ENCODE measurements at places on chromosomes 3 and 15.

DNA sequence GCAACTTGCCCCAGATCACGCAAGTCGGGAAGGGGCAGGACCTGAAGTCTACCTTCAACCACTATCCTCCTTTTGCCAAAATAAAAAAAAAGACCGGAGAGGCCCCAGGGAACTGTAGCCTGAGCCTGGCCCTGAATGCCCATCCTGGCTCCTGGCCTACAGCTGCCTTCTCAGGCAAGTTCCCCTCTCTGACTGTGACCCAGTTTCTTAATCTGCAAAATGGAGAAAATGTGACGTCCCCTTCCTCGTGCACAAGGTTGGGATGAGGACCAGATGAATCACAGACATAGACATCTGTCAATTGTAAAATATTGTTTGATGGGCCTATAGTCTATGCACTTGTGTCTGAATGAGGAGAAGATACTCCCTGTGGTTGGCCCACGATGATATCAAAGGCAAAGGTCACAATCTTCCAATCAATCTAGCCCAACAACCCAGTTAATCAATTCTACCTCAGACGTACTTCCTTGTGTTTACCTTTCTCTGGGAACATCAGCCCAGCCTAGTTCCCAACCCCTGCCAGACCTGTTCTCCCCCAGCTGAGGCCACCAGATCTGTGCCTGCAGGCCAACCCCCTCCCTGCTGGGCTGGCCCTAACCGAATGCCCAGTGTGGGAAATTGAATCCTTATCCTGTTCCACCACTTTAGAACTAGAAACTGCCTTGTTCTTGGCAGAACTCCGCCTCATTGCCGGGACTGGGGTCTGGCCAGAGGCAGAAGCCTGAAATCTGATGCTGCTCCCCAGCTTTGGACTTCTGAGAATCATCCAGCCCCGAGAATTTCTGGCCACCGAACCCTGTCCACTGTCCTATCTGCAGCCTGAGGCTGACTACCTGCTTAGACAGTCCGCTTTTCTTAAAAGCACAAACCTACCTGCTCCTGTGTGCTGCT lies 101.8 kb upstream of the LIPC start:
- no peak for DNase-seq

DNA sequence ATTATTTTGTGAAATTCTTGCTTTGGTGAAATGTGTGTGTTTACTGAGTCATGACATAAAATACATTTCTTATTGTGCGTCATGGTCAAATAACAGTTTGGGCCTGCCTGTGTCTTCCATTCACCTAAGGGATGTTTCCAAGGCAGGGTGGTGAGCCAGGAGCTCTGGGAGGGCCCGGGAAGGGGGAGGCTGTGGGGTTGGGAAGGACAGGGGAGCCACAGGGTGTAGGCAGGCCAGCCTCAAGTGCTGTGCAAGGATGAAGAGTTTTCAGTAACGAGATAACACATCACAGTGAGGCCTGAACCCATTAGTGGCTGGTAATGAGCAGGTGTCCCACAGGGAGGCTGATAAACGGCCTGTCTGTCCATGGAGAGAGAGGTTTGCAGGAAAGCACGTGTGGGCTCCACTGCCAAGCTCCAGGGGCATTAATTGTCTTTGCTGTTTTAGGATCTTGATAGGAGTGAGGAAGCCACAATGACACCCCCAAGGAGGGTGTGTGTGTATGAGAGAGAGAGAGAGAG lies 35.6 kb upstream of the SEC13 start:
- no peak for DNase-seq

- no peak for DNase-seq
Measured at GRCh38 chr15:45646220-45646619, 11.4 kb downstream of the SQOR start.

DNA sequence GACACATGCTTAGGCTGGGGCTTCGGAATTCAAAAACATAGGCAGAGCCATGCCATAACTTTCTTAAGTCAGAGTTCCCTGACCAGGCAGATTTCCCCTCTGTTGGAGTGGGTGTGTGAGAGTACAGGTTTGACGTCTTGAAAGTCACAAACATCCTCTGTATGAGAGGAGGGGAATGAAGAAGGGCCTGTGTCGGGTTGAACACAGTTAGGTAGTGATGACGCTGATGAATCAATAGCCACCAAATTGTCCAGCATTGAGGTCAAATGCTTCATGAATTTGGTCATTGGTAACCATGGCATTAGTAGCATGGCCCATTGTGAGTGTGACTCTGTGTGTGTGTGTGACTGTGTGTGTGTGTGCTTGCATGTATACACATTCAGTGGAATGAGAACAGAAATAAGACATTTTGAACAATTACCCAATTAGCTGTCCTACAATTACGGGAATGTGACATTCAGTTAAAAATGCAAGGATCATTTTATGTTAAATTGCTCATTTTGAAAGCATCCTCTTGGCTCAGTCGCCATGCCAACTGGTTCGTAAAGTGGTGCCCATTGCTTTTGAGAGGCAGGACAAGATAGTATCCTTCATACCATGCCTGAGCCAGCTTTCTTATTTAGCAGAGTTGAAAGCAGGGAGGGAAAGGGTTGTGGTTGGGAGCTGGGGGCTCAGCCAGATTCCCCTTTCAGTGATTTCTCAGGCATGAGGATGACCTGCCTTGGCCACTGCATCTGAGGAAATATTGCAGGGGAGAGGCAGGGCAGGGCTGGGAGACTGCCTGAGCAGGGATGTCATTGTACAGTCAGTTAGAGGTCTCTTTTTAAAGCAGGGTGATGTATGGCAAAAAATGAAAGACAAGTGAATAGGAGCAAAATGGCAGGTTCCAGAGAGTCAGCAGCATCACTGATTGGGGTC lies 35.4 kb downstream of the RBP2 start:
- DNase-seq: no peak

DNA sequence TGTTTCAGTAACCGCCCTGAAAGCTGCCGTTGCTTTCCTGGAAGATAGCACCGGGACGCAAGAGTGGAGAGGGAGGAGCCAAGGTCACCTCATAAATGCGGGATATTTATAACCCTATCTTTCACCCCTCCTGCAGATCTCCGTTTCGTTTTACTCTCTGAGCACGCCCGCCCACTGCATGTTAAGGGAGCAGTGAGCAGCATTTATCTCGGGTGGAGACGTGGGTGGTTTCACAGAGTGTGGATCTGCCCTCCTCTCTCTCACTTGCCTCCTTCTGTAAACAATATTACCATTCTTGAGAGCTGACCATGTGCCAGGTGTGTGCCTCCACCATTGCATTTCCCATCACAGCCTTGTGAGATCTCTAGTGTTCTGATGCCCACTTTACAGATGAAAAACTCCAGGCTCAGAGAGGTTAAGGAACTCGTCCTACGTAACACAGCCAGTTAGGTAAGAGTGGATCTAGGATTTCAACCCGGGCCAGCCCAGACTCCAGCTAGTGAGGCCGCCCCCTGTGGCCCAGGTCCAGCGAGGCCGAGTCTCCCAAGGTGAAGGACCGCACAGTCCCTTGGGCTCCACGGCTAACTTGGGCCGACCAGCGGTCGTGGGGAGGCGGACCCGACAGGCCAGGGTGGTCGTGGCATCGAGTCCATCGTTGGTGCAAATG lies 16.9 kb upstream of the SEMA4B start:
- DNase-seq: no peak

GRCh38 chr3:187104342-187104741 lies 35.0 kb downstream of the RPL39L start:
- no peak for DNase-seq

All from hepatic stellate cell (primary cell).